ENCODE measurements at places on chromosomes 4 and X.
A peak's percentile ranks its signal among the peaks of the same experiment; 100 is the strongest.

- DNase-seq = no peak
These were observed 536.2 kb upstream of the KLHL4 start for GRCh38 chrX:86981326-86981879.

GRCh38 chrX:24899391-24899790 is 116.4 kb downstream of the ARX start:
- DNase-seq = no peak

DNA sequence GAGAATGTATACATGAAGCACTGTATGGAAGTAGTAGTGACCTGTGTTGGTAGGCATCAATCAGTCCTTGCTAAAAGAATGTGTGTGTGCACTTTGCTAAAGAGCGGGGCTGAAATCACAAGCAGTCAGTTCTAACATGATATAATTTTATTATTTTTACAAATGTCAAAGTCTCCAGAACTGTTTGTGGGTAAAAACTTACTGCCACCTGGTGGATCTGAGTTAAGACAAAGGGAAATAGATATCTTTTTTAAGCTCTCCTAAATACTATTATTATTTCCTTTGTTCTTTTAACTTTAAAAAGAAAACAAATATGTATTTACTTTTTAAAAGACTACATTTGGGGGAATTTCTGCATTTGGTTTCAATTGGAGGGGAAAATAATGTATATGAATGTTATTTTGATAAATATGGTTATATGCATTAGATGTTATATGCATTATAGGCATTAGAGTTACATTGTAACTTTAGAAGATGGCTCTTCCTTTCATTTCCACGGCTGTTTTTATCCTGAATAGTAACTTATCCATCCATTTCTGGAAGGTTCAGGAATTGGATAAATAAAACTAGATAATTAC is 7.8 kb upstream of the CLOCK start:
- DNase-seq = peak; percentile 77

- DNase-seq = no peak
These were observed 333.8 kb upstream of the GRIA3 start for GRCh38 chrX:122850326-122850725.

- DNase-seq = no peak
These were observed 244.2 kb downstream of the PPP1R2C start for GRCh38 chrX:42533761-42534160.

DNA sequence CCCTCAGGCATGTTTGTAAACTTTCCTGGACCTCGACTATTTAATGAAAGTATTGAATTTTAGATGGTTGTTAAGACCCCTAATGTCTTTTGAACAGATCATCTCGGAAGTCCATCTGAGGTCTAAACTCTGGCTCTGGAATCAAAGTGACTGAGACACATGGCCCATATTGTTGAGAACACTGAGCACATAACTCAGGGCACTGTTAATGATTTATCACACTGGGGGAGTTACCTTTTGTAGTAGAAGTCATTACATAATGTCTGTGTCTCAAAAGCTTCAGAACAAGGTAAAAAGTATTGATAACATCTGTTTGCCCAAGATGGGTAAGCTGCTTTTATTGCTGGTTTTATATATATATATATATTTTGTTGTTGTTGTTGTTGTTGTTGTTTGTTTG is 103.4 kb upstream of the HS3ST1 start:
- DNase-seq = no peak

GRCh38 chrX:288561-288991 is 7.4 kb downstream of the PLCXD1 start:
- no peak for DNase-seq

- DNase-seq = peak; percentile 4
These were observed 9.3 kb downstream of the DMP1 start for GRCh38 chr4:87659247-87659931.

DNA sequence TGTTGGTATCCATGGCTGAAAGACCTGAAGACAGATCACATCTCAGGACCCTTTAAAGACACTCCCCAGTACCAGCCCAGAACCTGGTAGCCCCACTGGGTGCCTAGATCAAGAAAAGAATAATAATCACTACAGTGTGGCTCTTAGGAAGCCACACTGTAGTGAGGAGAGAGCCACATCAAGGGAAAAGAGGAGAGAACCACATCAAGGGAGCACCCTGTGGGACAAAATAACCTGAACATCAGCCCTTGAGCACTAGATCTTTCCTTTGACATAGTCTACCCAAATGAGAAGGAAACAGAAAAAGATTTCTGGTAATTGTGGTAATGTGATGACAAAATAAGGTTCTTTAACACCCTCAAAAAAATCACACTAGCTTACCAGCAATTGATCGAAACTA is 15.3 kb downstream of the RTL3 start:
- DNase-seq = no peak

DNA sequence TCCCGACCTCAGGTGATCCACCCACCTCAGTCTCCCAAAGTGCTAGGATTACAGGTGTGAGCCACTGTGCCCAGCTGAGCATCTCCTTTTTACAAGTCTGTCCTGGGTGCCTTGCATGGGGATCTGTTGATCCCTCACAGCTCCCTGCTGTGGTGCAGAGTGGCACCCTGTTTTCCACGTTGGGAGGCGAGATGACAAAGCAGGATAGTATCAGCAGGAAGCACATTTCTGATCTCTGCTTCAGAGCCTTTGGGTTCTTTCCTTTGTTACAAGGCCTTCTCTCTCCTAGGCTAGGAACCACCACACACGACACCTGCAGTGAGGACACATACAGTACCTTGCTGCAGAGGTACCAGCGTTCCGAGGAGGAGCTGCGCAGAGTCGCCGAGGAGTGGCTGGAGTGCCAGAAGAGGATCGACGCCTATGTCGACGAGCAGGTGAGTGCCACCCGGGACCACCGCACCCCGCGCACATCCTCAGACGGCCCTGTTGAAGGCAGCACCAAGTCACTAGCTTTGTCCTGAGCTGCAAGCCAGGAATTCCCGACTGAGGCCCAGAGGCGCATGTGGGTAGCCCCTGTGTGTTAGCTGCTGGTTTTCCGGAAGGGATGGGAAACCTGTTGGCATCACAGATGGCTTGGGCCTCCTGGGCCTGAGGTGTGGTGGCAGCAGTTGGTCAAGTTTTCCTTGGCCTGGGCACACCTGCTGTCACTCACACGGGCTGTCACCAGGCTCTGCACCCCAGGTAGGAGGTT is 109.6 kb downstream of the TNIP2 start:
- no peak for DNase-seq

GRCh38 chr4:154731756-154732155 is 12.0 kb upstream of the LRAT start:
- DNase-seq = no peak

- no peak for DNase-seq
These were observed 75.0 kb upstream of the SORBS2 start for GRCh38 chr4:185886832-185887524.

GRCh38 chr4:10007793-10008608 is 13.3 kb downstream of the SLC2A9 start:
- peak; percentile 76 for DNase-seq

DNA sequence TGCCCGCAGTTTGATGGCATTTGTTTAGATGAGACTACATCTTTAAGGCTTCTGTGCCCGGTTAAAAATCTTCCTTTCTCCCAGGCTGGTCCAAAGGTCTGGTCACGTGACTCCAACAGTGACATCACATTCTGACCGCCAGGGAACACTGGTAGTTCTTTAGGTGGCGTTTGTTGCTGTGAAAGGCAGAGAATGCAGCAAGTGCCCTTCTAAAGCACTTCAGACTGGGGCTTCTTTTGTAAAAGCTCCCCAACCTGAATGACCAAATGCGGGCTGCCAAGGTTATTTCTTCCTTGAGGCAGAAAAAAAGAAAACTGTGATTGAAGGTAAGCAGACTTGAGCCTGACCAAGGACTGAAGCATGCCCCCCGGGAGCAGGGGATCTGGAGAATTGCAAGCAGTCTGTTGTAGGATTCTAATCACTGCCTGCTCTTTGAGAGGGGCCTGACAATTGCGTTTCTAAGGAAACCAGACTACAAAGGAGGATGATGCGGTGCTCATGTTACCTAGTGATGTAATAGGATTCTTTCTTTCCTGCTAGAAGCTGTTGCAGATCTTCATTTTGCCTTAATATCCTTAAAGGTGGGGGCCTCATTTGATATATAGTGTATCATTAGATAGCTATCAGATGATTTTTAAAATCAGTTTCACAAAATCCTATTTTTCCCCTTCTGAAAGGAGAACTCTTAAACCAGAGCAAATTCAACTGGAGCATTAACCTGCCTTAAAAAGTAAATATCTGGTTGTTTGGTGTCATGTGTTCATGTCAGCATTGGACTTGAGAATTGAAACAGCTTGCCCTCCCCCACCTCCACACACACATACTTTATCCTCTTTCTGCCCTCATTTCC is 133.1 kb downstream of the AKAP4 start:
- DNase-seq = peak; percentile 9

- DNase-seq = no peak
These were observed 175.8 kb downstream of the GC start for GRCh38 chr4:71607780-71608677.

GRCh38 chr4:139774759-139775487 is 109.3 kb downstream of the MGST2 start:
- DNase-seq = no peak

DNA sequence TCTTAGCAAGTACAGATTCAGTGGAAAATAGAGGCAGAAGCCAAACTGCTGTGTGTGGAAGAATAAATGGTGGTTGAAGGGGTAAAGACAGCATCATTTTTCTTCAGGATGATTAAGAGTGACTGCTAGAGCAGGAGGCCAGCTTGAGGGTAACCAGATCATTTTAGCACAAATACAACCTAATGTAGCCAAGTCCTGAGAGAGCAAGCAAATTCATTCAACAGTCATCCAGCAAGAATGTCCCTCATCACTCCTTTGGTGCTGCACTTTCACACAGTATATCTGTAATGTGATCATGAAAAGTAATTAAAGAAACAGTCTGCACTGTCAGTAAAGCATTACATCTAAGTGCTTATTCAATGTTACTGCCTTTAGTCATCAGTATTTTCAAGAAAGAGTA is 44.8 kb downstream of the NPFFR2 start:
- DNase-seq = no peak

DNA sequence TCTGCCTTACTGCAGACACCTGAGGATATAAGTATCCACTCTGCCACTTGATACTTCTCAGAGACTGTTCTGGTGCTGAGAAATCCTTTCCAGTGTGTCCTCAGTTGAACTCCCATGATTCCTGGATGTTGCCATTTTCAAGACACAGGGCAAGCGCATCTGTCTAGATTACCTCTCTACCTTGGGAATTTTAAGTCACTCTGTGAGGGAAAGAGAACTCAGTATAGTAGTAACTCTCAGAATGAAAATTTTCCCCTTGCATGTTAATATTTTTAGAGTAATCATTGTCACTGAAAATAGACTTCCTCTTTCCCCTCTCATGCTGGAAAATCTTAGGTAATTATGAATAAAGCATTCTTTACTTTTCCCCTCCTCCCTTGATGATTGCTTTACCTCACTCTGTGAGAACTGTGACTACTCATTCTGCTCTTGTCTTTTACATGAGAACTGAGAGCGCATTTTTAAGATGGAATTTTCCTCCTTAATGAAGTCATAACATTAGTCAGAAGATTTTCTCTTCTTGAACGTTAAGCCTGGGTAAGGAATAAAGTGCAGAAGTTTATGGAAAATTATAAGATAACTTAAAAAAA is 45.0 kb downstream of the TET2 start:
- DNase-seq = peak; percentile 81

DNA sequence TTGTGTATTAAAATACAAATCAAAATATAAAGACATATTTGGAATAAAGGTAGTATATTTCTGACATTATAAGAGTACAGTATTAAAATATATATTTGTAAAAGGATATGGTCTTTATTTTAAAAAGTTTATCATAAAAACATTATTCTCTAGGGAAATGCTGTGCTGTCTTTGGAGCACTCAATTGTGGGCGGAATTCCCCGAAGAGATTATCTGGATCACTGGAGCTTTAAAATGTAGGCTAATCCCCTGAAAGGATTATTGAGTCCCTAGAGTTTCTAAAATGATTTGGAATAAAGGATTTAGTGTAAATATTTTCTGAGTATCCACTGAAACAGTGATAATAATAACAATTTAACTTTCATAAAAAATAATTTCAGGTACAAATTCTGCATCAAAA is 1239.4 kb downstream of the TECRL start:
- no peak for DNase-seq

DNA sequence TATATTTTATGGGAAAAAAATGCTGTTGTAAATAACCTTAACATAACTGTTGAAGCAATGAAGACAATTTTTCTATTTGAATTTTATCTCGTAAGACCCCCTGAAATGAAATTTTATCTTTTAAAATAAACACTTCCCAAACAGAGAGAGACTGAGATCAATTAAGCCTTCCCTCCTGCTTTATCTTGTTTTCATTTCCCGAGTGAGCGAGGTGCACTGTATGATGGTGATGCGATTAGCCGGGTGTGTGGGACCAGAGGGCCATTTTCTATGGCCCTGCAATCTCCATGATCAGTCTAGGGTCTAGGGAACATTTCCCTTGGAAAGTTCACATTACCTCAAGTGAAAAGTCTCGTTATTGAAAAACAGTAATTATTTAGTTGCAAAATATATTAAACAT is 134.1 kb upstream of the MID1 start:
- DNase-seq = no peak

GRCh38 chrX:48702716-48703115 is 6.2 kb downstream of the SUV39H1 start:
- DNase-seq = no peak

GRCh38 chr4:152655272-152656129 is 24.3 kb downstream of the TMEM154 start:
- no peak for DNase-seq

GRCh38 chr4:53676402-53676871 is 85.2 kb upstream of the LNX1 start:
- DNase-seq = peak; percentile 5

GRCh38 chr4:8352368-8353157 is 83.0 kb downstream of the HTRA3 start:
- no peak for DNase-seq

DNA sequence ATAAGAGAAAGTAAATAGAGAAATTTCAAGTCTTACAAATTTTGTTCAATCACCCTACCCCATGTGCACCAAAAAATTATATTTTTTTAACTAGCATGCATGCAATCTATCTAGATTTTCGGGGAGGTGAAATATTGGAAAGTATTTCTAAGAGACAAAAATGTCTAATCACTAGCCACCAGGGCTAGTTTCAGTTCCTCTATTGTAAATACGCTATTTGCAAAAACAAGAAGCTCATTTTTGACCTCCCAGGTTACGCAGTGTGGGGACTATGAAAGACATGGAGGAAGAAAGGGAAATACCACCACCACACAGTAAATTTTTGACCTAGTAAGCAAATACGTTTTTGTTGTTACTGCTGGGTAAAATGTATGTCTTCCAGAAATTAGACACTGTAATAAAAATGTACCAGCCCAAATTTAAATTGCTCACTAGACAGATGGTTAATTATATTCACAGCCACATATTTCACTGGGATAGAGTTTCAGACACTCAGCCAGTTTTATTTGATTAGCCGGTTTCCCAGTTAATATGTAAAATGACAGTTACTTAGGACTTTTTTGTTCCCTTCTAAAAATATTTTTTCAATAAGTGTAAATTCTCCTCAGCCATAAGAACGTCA is 2.2 kb downstream of the NEXMIF start:
- DNase-seq = no peak

- DNase-seq = no peak
These were observed 29.1 kb downstream of the FHL1 start for GRCh38 chrX:136176399-136176825.

- peak; percentile 75 for DNase-seq
These were observed 83.6 kb downstream of the MXRA5 start for GRCh38 chrX:3262901-3263300.

Data from lung microvascular endothelial cell (primary cell).